ENCODE measurements at places on chromosomes 7 and 10.
A peak's percentile ranks its signal among the peaks of the same experiment; 100 is the strongest.

DNA sequence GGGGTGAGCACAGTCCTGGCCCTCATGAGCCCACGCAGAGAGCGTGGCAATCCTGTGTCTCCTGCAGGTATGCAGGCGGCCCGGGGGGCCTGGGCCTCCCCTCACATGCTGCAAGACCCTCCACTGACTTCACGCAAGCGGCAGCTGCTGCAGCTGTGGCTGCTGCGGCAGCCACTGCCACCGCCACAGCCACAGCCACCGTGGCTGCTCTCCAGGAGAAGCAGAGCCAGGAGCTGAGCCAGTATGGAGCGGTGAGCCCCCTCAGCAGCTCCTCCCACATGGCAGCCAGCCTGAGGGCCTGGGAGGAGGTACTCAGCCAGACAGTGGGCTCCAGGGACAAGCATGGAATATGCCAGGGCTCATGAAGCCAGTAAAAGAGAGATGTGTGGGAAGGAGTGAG lies 8.7 kb downstream of the ZMIZ2 start:
- DNase-seq = no peak

DNA sequence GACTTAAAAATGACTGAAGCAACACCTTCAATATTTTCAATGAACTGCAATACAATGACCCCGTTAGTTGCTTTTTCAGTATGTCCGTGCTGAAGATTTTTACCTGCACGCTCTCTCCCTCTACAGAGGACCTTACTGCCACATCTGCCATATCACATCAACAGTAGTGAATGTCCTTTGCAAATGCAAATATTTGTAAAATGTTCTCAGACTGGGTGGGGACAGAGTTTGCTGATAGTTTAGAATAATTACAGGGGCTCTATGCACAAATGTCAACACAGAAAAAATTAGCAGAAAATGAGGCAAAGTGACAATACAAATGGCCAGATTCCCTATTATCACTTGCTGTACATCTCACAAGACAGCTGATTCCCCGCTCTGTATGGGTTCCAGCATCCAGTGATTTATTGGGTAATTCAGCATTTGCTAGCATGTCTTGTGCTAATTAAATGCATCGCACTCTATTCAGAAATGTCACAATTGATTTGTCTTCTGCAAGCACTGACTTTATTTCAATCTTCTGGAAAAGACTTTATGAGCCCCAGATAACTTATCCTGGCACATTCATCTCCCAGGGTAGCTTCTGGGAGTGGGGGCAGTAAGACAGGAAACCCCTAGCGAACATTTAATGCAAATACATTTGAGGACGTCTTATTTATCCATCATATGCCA lies 69.1 kb upstream of the PTER start:
- no peak for DNase-seq

DNA sequence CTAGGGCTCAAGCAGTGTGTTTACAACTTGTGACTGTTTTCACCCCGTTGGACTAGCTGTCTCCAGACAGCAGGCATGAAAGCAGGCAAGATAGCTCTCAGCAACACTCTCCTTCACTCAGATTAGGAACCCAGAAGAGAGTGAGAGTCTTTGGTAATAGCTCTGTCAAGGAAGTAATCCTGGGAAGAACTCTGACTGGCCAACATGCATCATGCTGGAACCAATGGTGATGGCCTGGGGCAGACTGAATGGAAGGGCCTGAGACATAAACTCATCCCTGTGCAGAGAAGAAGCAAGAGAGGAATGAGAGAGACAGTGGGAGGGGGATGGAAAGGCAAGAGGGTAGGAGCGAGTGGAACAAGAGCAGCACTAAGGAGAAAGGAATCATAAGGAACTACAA lies 48.9 kb downstream of the AKR1D1 start:
- no peak for DNase-seq

GRCh38 chr10:91185239-91185875 lies 35.1 kb upstream of the PCGF5 start:
- no peak for DNase-seq

- peak; percentile 26 for DNase-seq
Observed at GRCh38 chr7:95396136-95397032, at the start of gene PON3. Gene PON3 (minus strand): TSS chr7:95396375. CDS start chr7:95396350, 25 bp downstream.

GRCh38 chr10:70649526-70649925 lies 22.8 kb upstream of the ADAMTS14 start:
- DNase-seq = peak; percentile 20

GRCh38 chr10:114504769-114505579 lies 100.7 kb upstream of the AFAP1L2 start:
- DNase-seq = no peak

GRCh38 chr10:59245686-59246085 lies 69.2 kb downstream of the PHYHIPL start:
- DNase-seq = no peak

DNA sequence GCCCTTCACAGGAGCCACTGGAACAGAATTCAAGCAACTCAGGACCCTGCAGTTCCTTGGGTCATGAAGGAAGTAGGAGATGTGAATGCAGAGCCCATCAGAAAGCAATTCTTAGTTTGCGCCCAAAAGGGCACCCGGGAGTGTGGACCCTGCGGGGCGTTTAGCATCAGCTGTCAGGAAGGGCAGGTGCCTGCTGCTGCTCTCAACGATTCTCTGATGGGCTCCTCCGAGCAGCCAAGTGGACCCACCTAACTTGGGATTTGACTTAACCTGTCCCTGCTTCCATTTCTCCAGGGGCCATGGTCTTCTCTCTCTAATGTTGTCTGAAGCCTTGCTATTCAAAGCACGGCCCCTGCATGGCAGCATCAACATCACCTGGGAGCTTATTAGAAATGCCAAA lies 17.1 kb downstream of the CPA5 start:
- no peak for DNase-seq

DNA sequence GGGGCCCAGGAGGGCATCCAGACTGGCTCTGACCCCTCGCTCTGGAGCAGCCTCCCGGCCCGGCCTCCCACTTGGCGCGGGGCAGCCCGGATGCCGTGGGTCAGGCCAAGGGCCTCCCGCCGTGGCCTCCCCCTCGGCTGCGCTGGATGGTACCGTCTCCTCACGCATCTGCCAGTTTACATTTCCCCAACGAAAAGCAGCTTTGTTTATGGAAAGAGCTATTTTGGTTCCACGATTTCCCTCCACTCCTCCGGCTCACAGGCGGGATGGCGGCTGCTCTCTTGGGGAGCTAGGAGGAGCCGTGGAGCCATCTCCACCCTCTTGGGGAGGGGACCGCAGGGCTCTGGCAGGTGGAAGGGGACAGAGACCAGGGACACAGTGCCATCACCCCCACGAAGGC lies 93.2 kb upstream of the MYL10 start:
- DNase-seq = no peak

DNA sequence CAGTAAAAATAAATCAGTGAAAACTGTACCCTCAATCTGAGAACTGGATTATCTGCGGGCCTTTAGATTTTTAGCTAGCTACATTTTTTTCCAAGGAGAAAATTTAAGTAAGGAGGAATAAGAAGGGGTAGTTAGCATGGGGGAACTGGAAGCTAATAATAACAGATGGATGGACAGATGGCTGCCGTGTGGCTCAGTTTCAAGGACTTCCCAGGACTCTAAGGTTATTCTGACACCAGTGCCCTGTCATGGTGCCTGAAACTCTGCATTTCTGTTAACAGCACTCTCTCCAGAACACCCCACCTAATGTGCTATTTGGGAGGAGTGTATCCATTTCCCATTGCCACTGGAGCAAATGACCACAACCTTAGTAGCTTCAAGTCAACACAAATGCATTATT lies 75.7 kb upstream of the PDE1C start:
- DNase-seq = no peak

- DNase-seq = peak; percentile 72
Observed at GRCh38 chr7:73811760-73812168, 19.0 kb upstream of the CLDN4 start.

GRCh38 chr7:124781418-124781817 lies 15.8 kb upstream of the GPR37 start:
- DNase-seq = no peak

- no peak for DNase-seq
Observed at GRCh38 chr10:89470628-89471027, 56.3 kb downstream of the IFIT5 start.

DNA sequence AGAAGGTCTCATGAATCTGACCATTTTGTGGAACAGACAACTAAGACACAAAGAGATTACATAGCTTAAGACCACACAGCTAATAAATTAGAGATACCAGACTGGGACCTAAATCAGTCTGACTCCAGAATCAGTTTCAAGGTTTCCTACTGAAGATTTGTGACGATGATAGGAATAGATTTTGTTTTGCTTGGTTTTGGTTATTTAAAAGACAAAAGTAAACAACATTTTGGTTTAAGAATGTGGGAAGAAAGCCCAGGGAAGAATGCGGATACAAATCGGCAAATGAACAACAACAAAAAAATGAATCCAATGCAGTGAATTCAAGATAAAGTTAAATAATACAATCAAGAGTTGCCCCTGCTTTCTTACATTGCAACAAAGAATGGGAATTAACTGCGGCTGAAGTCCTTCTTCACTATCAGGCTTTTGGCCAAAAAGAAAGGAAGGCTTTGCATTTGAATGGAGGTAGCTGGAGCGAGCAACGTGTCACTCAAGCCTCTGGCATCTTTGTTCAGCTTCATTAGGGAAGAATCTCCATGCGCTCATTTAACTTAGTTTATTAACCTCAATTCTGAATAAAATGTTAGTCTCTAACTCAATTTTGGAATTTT lies 210.8 kb downstream of the ADAM12 start:
- no peak for DNase-seq

DNA sequence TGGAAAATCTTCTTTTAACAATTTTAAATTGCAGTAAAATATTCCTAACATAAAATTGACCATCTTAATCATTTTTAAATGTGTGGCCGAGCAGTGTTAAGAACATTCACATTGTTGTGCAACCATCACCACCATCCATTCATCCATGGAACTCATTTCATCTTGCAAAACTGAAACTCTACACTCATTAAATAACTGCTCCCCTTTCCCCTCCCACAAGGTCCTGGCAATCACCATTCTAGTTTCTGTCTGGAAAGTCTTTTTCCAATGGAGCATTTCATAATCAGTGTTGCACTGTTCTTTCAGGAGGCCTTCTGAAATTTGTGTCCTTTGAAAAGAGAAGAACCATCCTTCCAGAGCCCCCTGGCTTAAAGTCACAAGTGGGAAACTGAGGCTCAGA lies 233.1 kb downstream of the PLXNA4 start:
- DNase-seq = no peak

GRCh38 chr10:47346581-47347302 lies 1.4 kb upstream of the RBP3 start:
- DNase-seq = no peak

DNA sequence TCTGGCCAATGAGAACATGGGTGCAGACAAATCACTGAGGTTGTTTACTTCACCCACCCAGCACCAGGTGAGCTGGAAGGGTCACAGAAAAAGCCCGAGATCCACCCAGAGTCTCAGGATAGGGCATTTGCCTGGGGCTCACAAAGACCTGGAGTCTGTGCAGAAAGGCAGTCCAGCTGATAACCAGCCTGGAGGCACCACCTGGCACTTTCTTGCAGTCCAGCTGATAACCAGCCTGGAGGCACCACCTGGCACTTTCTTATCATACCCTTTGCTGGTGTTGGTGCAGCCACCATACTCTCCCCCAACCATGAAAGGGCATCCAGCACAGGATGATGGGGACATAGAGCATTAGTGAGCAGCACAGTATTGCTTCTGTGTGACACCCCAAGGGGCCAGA lies 104.1 kb downstream of the PPP1R3C start:
- no peak for DNase-seq

DNA sequence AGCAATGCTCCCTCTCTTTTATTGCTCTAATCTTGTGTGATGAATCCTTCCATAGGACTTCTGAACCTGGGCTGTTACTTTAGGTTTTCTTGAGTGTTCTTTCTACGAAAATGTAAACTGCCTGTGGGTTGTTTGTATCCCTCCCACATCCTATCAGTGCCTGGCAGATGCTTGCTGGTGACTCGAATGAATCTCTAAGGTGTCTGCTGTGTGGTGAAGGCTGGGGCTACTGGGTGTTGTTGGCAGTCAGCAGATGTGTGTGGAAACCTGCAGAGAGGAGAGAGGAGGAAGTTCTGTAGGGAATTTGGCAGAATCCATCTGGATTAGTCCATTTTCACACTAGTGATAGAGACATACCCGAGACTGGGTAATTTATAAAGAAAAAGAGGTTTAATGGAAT lies 639.4 kb downstream of the CALN1 start:
- DNase-seq = no peak

GRCh38 chr7:2527505-2528467 lies 8.2 kb downstream of the LFNG start:
- peak; percentile 58 for DNase-seq

GRCh38 chr10:109237682-109238081 lies 685.6 kb downstream of the XPNPEP1 start:
- no peak for DNase-seq

GRCh38 chr10:32577448-32577847 lies 131.5 kb downstream of the CCDC7 start:
- DNase-seq = no peak

DNA sequence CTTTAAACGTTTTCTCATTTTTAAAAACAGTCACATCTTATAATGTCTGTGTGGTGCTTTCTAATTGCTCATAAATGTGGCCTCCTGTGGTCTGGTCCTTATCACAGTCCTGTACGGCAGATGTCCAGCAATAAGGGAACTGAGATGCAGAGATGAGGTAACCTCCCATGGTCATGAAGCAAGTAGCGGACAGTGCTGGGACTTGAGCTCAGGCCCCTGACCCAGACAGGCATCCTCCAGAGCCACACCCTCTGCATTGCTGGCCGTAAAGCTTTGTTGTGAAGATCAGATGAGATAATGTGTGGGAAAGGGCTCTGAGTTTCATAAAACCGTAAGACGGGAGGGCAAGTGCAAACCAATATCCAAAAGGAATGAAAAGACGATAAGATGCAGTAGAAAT lies 48.2 kb downstream of the DYNC2I1 start:
- no peak for DNase-seq

GRCh38 chr10:77313066-77313750 lies 324.4 kb downstream of the KCNMA1 start:
- no peak for DNase-seq

DNA sequence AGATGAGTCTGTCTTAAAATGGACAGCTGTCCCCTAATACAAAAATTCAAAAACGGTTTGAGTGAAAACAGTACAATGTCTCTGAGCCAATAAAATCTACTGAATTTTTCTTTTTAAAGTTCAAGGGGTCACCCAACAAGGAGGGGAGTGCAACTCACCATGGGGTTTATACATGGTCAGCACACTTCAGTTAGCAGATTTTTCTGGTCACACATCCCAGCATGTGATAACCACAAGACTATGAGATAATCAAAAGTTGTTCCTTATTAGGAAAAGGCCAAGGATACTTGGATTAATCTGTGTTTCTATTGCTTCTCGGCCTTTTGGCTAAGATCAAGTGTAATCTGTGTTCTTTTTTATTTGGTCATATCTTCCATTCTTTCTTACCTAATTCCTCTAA lies 31.6 kb downstream of the ABCB5 start:
- no peak for DNase-seq

GRCh38 chr7:85226361-85227085 lies 39.7 kb upstream of the SEMA3D start:
- no peak for DNase-seq

GRCh38 chr7:17991866-17992648 lies 35.6 kb downstream of the PRPS1L1 start:
- DNase-seq = peak; percentile 36

- no peak for DNase-seq
Observed at GRCh38 chr7:157519798-157520244, 183.0 kb downstream of the DNAJB6 start.
